Stimulated activated CD4-positive, alpha-beta T cell treated with anti-CD3 and anti-CD28 coated beads, TNF-alpha, amount 100 ng/mL, for 24 hours (primary cell): ENCODE measurements at places on chromosomes 2 and 18.

DNA sequence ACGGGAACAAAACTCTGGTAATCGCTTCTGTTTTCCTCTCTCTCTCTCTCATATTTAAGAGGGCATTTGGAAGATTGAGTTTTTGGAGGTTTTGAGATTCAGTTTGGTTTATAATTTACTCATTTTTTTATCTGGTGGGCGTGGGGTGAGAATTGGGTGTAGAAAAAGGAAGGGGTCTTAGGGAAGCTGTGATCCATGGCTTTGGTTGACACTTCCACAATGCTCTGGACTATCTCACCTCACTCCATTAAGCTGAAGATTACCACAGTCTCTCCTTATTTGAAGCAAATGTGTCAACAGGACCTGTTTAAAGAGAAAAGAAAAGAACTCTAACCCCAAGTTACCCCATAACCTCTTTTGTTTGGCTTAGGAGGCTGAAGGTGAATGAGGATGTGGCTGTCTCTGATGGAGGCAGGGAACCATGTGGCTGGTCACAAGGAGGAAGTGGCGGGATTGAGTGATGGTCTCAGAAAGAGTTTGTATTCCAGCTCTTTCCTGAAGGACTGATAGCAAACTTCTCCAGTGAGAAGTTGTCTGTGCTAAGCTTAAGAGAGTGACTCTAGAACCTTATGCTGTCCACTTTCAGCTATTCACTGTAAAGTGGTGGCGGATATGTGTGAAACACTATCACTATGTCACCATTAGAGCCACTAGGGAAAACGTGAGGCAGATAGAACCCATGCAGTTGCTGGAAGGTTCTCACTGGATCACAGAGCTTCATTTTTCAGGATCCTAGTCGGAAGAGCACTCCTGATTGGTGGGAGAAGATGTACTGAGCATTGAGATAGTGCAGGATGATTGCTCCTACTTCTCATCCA, 934 bp downstream of the ZNF804A start:
- no peak for DNase-seq

- no peak for DNase-seq
These were observed 353.4 kb downstream of the ALK start for GRCh38 chr2:29567906-29568520.

DNA sequence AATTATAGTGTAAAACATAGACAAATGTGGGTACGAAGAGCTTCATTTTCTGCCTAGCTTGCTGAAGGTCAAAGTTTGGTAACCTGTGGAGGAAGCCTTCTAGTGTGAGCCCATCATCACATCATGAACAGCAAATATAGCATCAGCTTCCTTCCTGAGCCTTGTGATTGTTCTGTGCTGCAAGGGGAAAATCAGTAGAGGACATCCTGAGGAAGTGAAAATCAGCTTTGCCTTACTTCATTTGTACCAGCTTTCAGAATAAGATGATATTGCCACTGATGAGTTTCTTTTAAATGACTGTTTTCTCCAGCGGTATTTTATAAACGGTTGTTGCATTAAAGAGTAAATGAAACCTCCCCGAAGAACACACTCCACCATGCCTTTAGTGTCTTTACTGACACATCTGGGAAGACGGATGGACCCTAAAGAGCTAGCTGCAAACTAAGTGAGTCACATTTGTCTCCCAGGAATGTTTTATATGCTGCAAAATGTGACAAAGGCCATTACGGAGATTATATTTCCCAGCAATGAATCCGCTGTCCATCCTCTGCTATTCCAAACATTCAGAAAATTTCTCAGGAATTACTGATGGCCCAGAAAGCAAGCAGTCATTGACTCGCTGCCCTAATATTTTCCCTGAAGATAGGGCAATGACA, 1272.8 kb downstream of the SUCLG1 start:
- no peak for DNase-seq

DNA sequence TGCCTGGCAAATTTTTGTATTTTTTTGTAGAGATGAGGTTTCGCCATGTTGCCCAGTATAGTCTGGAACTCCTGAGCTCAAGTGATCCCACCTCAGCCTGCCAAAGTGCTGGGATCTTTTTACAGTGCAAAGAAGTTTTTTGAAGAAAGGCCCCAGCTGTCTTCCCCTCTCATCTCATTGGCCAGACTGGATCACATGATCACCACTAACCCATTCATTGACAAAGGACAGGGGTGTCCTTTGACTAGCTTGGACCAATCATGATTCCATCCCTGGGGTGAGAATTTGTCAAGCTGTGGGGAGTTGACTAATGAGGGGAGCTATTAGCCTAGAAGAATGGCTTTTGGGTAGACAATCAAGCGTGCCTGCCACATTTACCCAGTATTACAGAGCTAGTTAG, 232.9 kb upstream of the TANK start:
- no peak for DNase-seq

DNA sequence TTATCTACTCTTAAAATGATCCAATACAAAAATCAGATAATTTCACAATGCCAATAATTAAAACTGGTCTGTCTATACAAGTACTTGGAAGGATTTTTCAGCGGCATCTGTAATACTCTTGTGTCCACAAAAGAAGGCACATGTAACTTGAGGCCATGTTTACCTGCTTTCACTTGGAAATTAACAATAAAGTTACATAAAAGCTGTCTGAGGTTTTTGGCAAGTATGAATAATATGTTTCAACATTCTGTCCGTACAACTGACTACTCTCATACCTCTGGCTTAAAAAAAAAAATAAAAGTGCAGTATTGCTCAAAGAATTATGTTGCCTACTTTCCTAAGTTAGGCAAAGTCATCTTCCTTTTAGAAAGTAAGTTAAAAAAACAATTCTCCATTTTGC, 253.6 kb downstream of the NBAS start:
- no peak for DNase-seq

DNA sequence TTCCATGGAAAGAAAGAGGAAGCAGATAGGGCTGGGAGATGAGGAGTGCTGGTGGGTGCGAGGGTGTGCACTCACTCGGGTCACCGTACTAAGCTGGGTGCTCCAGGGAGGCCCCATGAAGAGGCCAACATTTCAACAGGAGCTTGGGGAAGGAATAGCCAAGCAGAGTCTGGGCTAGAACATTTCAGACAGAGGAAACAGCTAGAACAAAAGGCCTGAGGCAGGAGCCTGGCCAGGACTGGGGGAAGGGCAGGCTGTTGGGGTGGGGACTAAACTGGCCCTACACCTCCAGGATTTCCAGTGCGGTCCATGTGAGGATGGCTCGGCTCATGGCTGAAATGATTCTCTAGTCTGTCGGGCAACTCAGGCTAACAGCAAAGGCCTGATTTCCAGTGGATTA, 90.8 kb downstream of the ZFP36L2 start:
- no peak for DNase-seq

- no peak for DNase-seq
These were observed 39.5 kb upstream of the IMP4 start for GRCh38 chr2:130303169-130303568.

DNA sequence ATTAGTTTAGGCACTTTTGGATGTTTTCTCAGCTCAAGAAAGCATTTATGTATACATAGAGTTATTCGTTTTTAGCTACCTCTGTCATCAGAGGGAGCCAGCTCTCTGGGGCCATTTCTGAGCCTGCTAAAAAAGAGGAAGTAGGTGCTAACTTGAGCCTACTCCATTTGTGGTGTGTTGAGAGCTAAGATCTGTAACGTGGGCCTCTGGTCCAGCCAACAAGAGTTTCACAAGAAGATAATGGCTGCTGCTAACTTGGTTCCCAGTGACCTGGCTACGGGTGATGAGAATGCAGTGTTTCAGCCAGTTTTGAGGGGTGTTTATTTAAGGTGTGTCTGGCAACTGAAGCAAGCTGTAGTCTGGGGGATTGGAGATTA, 182.5 kb downstream of the PRKCE start:
- DNase-seq = no peak

- DNase-seq = no peak
These were observed 53.3 kb downstream of the LAMA1 start for GRCh38 chr18:7064346-7064745.

GRCh38 chr2:39893616-39894015, 114.6 kb upstream of the THUMPD2 start:
- no peak for DNase-seq

GRCh38 chr18:44290366-44290977, 390.2 kb upstream of the SETBP1 start:
- no peak for DNase-seq

DNA sequence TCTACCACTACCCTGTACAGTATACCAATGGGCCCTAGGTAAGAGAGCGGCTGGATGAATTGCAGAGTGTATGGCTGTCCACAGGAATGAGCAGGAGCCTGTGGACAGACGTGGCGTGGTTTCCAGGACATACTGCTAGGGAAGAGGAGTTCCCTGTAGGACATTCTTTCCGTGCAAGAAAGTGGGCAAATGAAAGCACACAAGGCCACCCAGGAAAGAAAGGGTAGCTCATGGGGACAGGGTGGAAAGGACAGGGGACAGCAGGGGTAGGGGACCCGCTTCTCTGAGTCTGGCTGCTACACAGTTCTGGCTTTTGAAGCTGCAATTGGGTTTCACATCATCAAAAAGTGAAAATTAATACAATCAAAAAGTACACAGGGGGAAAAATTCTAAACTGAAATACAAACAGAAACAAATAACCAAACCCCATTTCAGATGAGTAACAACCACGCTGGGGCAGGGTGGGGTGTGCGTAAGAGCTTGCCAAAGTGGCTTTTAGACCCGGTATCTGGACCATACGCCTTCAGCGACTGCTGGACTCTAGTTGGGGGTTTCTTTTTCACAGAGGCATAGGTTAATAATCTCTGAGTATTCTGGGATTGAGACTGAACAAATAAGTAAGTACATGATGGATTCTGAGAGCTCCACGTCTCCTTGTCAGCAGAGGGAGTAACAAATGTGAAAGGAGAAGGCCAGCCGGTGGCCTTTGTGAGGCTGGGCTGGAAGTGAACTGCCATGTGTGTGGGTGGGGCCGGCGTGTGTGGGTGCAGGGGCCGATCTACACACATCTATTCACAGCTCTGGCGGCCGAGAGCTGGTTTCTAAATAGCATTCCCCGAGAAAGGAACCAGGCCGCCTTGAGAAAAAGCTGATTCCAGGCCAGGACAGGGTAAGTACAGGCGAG, 84.0 kb downstream of the HDAC4 start:
- no peak for DNase-seq

DNA sequence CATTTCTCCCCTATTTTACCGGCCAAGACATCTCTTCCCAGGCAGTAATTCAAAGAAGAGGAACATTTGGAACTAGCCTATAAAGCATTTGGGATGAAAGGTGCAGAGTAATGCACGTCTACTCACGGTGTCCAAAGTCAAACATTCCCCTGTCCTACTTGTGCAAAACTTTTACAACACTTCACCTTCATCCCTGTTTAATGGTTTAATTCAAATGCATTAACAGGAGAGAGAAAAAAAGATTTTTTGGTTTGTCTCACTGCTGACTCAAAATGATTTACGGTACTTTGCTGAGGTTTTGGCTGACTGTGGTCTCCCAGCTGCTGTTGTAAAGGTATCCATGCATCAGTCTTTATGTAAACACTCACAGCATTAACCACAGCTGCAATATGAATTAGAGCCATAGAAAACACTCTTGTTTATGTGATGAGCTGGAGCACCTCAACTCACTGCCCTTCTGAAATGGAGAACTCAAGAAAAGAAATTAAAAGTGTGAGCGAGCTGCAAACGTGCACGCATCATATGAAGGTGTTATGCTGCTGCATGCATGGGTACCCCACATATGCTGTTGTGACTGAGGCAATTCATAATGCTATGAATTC, 220.5 kb downstream of the PIEZO2 start:
- DNase-seq = no peak

DNA sequence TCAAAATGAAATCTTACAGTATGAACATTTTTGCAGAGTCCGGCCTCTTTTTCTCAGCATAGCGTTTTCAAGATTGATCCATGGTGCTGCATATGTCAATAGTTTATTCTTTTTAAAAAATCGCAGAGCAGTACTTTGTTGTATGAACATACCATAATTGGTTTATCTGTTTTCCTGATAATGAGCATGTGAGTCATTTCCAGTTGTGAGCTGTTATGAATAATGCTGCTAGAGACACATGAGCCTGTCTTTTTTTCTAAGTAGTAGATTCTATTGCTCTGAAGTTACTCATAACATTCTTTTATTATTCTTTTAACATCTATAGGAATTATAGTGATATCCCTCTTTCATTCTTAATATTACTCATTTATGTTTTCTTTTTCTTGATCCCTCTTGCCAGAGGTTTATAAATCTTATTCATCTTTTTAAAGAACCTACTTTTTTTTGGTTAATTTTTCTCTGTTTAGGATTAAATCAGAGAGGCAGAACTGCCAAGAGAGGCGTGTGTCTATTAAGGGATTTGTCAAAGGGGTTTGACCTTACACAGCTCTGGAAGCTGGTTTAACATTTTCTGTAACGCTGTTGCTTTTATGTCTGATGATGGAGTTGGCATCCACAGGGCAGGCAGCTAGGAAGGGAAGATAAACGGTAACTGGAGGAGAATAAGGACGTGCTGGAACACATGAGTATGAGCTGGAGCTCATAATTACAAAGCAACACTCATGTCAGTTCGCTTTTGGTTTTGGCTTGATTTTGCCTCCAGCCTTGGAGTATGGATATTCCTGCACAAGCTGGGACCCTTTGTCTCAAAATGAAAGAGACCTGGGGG, 47.4 kb downstream of the MGAT5 start:
- no peak for DNase-seq

DNA sequence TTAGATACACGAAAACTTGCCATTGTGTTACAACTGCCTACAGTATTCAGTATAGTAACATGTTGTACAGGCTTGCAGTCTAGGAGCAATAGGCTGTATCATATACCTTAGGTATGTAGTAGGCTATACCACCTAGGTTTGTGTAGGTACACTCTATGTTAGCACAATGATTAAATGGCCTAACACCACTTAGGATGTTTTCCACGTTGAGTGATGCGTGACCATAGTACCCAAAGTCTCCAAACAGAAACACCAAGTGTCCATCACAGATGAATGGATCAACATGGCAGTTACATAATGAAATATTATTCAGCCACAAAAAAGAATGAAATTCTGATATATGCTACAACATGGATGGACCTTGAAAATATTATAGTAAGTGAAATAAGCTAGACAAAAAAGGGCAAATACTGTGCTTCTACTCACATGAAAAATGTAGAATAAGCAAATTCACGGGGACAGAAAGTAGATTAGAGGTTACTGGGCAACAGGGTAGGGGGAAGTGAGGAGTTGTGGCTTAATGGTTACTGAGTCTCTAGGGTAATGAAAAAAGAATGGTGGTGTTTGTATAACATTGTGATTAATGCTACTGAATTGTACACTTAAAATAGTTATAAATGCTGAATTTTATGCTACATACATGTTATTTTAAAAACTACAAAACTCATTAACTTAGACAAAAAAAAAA, 62.6 kb downstream of the TMEM131 start:
- no peak for DNase-seq

GRCh38 chr2:147214914-147215313, 629.9 kb upstream of the ACVR2A start:
- DNase-seq = no peak

GRCh38 chr2:152602750-152603149, 114.5 kb downstream of the PRPF40A start:
- no peak for DNase-seq

GRCh38 chr2:853203-853870, 97.3 kb upstream of the SNTG2 start:
- no peak for DNase-seq

GRCh38 chr2:190159453-190159852, 96.9 kb upstream of the MSTN start:
- DNase-seq = no peak
